ENCODE measurements at places on chromosomes 5 and 9. TPM values are rescaled to one million over a fixed set of nuclear protein-coding genes. Genes with fewer than 3 reads are reported as not detected.

DNA sequence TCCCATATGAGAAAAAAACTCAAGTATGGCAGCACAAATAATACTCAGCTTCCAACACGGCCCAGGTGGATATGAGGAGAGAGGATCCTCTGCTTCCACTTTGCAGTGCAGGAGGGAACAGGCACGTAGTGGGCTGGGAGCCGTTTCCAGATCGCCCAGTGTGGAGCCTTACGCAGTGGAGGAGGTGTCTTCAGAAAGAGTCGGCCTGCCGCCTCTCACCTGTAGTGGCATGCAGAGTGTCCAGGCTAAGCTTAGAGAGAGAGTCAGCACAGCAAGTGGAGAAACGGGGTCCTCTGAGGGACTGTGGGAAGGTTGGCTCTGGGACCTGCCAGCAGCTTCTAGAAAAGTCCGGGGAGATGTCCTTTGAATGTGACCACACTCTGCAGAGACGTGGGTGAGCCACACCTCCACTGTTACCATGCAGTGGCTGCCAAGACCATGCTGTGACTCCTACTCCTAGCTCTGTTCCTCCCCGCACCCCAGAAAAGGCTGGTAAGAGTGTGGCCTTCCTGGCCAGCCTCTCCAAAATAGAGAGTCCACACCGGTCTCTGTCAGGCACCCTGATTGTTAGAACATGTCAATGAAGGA lies 3.5 kb upstream of the SEMA4D start:
- no peak for DNase-seq

- DNase-seq: no peak
These were observed 81.6 kb upstream of the BOD1 start for GRCh38 chr5:173697931-173698579.

GRCh38 chr9:126085170-126085569 lies 241.5 kb upstream of the MVB12B start:
- no peak for DNase-seq

GRCh38 chr9:126703002-126703865 lies 89.5 kb downstream of the LMX1B start:
- no peak for DNase-seq

- no peak for DNase-seq
These were observed 13.8 kb upstream of the SNX2 start for GRCh38 chr5:122761115-122761514.

GRCh38 chr5:33474004-33474403 lies 33.2 kb downstream of the TARS1 start:
- DNase-seq: no peak

The LHX6 gene
- total RNA-seq: 0.99 TPM

- DNase-seq: no peak
These were observed 67.2 kb downstream of the TSSK1B start for GRCh38 chr5:113367586-113367985.

The PCDHB13 gene
- total RNA-seq: 2.9 TPM

The GABBR2 gene
- total RNA-seq: 0.39 TPM

The SLC6A19 gene
- total RNA-seq: not detected

GRCh38 chr5:147639321-147639720 lies 129.5 kb upstream of the DPYSL3 start:
- DNase-seq: no peak

- no peak for DNase-seq
These were observed 68.8 kb upstream of the PPP2R2B start for GRCh38 chr5:146947181-146947941.

DNA sequence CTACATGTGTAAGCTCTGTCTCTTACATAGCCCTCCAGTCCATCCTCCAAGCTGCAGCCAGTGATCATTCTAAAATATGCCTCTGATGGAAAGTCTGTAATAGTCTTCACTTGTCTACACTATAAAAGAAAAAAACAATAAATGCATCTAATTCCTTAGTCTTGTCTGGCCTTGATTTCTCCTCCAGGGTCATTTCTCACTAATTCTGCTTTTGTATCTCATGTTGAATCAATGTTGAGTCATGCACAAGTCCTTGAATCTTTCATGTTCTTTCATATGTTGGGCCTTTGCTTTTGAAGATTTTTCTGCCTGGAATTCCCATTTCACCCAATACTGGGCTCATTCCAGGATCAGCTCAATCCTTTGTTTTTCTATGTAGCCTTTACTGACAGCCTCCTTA lies 121.1 kb upstream of the TRIM32 start:
- no peak for DNase-seq

DNA sequence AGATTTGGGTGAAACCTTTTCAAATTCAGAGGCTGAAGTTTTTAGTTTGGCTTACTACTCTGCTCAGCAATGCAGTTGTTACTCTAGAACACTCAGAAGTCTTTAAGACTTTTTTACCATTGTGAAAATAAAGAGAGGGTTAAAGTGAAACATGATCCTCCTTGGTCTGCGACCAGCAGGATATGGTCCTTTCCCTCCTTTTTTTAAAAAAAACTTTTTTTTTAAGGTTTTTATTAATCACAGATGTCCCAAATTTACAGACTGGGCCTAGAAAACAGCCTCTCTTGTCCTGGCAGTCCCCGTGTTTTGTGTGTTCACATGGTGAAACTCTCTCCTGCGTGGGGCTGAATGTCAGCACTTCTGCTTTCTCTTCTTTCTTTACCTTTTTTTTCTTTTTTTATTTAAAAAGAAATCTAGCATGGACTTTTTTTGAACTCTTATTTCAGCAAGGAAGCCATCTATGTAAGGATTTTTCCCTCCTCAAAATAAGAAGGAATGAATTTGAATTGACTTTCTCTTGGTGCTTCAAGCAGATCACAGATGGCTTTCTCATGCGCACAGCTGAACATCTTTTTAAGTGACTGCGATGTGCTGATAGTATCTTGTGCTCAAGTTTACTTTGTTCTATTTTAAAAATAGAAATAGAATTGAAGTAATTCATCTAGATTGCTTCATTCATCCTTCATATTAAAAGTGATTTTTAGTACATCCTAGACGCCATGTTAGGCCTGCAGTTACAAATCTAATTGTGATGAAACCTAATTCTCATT lies 128.7 kb upstream of the OTULINL start:
- DNase-seq: peak; percentile 78

The DCP2 gene
- 47.6 TPM for total RNA-seq
